Glutamatergic neuron (in vitro differentiated cells): ENCODE measurements at places on chromosomes 2 and 18. TPM values are rescaled to one million over a fixed set of nuclear protein-coding genes. Genes with fewer than 3 reads are reported as not detected.

- DNase-seq, result no peak
Observed at GRCh38 chr2:54903736-54904554, 146.3 kb downstream of the RTN4 start.

GRCh38 chr2:240169486-240170353 is 29.3 kb upstream of the OTOS start:
- no peak for DNase-seq

DNA sequence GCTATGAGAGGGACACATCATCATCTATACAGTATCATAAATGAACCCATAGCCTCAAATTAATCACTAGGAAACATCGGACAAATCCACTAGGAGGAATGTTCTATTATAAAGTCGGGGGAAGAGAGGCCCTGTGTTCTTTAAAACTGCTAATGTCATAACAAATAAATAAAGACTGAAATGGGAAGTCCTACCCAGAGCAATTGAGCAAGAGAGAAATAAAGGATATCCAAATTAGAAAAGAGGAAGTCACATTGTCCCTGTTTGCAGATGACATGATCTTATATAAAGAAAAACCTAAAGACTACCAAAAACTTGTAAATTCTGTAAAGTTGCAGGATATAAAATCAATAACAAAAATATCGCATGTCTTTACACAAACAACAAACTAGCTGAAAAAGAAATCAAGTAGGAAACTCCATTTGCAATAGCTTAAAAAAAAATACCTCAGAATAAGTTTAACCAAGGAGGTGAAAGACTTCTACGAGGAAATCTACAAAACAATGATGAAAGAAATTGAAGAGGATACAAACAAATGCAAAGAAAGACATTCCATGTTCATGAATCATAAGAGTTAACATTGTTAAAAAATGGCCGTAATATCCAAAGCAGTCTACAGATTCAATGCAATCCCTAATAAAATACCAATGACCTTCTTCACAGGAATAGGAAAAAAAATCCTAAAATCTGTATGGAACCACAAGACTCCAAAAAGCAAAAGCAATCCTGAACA is 30.6 kb downstream of the RTN4 start:
- no peak for DNase-seq

DNA sequence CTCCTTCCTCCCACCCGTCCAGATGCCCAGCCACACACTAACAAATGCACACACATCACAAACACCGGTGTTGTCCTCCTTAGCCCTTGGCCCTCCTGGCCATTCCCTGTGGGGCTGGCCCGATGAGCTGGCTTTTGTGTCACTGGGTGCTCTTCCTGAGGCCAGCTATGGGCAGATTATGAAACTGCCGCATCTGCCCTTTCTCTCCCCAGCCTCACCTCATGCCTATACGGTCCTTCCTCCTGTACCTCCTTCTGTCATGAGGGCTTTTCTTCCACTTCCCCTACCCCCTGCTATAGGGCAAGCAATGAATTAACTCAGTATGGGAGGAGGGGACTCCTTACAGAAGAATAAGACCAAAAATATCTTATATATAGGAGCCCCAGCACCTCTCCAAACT is 10.3 kb upstream of the INO80C start:
- no peak for DNase-seq

DNA sequence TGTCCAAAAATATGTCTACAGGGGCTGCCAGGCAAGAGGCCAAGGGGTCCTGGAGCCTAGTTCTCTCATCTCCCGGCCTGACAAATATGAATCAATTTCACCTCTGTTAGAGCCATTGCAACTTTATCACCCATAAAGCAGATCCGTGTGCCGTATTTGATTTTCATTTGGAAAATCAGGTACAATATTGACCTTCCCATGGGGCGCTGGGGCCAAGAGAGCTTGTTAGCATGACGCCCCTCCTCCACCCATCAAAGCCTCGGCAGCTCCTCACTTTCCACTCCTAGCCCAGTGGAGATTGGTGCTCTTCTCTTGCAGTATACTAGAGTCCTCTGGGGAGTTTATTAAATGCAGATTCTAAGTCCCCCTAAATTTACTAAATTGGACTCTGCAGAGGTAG is 96.8 kb downstream of the CAPN13 start:
- no peak for DNase-seq

The DNAJC10 gene
- 63.0 TPM for total RNA-seq

DNA sequence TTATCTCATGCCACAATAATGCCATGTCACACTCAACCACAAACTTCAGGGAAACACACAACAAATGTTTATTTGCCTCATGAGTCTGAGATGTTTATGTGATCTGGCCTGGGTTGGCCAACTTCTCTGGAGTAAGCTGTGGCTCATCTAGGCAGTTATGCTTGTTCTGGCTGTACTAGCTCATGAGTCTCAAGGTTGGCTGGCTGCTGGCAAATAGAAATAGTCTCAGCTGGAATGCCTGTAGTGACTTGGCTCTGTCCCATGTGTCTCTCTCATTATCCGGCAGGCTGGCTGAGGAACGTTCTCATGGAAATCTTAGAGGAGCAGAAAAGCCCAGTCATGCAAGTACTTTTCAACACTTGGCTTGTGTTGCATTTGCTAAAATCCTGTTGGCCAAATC is 234.9 kb upstream of the CDH2 start:
- no peak for DNase-seq

The PCARE gene
- total RNA-seq, result 0.66 TPM

The ABCG8 gene
- total RNA-seq, result not detected

DNA sequence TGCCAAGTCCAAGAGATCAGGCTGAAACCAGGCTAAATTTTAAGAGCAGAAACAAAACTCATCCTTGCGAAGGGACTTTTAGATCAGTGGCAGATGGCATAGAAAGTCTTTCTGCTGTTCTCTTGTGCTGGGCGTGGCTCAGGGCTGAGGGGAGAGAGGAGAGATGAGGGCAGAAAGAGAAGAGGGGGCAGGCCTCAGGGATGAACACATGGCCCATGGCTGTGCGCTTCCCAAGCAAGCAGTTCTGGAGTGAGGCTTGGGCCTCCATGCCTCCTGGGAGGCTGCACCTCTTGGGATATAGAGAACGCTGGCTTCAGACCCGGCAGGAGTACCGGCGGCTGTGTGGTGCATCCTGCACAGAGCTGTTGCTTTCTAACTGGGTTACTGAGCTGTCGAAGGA is 41.0 kb downstream of the HPCAL1 start:
- DNase-seq, result no peak

GRCh38 chr2:175393851-175394250 is 212.3 kb upstream of the ATP5MC3 start:
- no peak for DNase-seq

GRCh38 chr2:61178603-61179545 is 16.9 kb downstream of the C2orf74 start:
- no peak for DNase-seq
